ENCODE measurements at places on chromosomes 11 and 22.

DNA sequence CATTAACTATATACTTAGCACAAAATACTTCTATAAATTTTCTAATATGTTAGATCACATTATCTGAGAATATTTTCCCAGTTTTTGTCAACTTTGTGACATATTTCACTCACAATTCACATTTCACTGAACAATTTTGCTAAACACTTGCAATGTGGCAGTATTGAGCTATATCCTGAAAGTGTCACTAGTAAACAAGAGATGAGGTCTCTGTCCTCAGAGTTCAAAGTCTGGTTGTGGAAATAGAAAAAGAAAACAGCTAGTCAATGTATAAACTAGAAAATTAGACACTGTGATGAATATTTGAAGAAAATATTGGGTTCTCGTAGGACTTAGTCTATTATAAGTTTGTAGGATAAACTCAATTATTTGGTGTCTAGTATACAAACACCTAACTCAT is 87.4 kb upstream of the CHORDC1 start:
- DNase-seq: no peak

DNA sequence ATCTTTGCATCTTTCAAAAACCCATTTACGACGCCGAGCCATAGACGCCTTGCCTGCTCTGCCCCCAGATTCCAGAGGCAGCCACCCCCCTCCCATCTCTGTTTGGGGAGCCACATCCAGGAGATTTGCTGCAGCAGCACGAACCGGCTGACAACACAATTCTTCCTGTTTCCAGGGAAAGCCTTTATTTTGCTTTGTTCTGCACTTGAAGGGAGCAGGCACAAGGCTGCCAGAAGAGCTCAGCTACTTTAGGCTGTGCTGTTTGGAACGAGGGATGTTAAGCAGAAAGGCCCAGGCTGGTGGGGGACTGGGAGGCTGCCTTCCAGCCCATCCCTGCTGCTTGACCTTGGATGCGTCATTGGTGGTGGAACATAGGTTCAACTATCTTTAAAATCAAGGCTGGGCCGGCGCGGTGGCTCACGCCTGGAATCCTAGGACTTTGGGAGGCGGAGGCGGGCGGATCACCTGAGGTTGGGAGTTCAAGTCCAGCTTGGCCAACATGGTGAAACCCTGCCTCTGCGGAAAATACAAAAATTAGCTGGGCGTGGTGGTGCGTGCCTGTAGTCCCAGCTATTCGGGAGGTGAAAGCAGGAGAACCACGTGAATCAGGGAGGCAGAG is 243.9 kb downstream of the MIAT start:
- DNase-seq: no peak

- DNase-seq: peak; percentile 80
These were observed 906.3 kb downstream of the DLG2 start for GRCh38 chr11:84720706-84721402.

DNA sequence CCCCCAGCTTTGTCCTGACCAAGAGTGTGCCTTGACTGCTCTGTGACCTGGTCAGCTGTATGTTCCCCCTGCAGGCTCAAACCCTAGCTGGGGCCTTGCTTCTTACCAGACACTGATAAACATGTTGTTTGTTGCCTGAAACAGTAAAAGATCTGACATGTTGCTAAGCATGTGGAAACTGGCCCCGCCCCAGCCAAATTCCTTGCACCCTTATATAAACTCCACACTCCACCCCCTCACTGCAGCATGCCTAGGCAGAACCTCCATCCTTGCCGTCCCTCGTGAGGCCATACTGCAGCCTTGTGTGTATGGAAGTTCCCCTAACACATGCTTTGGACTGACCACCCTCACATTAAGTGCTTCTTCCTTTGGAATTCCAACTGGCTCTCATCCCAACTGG is 27.3 kb downstream of the LRRC74B start:
- peak; percentile 7 for DNase-seq

- DNase-seq: no peak
These were observed 150.2 kb downstream of the TEAD1 start for GRCh38 chr11:12824281-12825041.

DNA sequence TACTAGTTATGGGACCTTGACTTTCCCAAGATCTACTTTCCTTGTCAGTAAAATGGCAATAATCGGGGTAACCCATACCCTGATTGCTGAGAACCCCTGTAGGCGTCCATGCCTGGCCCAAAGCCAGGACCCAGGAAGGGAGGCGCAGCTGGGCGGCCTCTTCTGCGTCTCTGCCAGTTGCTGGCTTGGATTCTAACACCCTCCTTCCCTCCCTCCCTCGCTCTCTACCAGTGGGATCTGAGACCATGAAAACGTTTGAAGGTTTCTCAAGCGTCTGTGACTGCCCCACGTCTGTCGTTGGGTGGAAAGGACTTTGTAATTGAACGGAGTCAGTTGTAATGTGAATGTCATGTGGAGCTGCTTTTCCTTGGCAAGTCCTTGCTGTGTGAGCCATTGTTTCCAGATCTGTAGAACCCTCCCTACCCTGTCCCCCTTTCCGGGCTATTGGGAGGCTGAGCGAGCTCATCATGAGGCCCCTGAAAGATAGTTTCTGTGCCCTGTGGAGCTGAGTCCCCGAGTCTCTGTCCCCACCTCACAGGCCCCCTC is 47.8 kb downstream of the PARVB start:
- no peak for DNase-seq

DNA sequence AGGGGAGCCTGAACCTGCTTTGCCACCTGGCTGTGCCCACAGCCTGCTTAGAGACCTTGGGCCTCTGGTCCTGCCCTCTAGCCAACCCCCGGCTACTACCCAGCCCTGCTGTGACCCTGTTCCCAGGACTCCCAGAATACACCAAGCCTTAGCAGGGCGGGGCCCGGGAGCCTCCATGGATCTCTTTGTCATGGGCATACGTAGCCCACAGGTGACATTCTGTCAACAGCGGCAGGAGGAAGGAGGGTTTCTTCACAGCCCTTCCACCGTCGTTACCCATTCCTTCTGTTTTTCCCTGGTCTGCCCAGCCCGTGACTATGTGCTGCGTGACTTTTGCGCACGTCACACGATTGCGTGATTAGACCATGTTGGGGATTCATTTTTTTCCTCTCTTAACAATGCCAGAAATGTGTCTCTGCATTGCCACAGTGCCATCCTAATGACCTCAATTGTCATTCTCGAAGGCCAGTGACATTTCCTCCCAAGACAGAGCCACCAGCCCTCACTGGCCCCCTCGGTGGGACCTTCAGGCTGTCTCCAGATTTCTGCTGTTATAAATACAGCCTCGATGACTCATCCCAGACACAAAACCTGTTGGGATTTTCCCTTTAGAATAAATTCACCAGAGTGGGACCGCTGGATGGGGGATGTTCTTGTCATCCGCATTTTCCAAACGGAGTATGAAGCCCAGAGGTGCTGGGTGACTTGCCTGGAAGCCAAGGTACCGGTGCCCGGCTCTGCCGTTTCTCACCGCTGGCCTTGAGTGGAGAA is 9.0 kb downstream of the SYT12 start:
- DNase-seq: no peak

DNA sequence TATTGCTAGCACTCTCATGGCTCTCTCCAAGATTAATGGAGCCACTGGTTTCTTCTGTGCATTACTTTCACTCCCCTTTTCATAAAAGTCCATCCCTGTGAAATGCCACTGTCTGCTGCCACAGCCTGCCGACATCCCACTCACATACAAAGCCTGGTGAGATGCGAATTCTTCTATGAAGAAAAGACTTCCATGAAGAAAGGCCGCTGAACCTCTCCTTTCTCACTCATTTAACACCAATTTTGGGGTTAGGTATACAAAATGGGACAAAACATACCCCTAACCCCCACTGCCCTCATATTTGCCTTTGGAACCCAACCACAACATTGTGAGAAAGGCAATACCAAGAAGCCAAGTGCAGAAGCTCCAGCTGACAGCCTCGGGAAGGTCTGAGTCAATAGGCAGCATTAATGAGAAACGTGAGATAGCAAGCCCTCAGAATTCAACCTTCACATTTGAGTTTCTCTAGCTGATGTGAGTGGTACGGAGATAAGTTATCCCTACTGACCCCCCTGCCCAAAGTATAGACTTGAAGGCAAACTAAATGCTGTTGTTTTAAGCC is 156.4 kb downstream of the ATG16L2 start:
- no peak for DNase-seq

- peak; percentile 80 for DNase-seq
These were observed at the start of gene CPT1B for GRCh38 chr22:50577987-50578775. CPT1B (minus strand) TSS chr22:50578427; CDS start chr22:50577915, 512 bp downstream.

DNA sequence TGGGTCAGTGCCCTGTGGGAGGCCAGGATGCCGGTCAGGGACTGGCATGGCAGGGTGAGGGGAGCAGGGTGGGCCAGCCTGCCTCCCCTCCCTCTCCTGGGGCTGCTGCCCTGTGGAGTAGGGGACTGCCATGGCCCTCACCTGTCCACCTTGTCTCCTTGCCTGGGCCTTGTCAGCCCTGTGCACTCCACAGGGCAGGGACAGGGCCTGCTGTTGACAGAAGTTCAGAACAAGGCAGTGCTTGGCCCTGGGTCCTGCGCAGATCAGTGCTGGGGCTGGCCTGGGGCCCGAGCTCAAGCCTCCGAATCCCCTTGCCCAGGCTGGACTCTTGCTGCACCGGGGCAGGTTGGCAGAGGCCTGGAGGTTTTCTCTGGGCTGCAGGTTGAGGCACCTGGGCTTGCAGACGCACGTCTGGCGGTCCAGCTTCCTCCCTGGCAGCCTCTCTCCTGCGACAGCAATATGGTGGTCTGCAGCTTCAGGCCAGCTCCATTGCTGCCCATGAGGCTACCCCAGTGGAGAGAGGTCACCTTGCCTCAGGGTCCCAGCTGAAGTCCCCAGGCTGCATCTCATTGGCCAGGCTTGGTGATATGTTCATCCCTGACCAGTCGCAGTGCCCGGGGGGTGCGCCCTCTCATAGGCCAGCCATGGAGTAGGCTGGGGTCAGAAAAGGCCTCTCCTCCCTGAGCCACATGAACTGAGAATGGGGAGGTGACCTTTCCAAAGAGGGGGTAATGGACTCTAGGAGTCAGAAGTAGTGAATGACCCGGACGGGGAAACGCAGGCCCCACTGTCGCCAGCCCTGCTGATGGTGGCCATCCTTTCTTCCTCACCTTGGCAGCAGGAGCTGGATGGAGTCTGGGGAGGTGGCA is 21.5 kb upstream of the CHKA start:
- DNase-seq: no peak

DNA sequence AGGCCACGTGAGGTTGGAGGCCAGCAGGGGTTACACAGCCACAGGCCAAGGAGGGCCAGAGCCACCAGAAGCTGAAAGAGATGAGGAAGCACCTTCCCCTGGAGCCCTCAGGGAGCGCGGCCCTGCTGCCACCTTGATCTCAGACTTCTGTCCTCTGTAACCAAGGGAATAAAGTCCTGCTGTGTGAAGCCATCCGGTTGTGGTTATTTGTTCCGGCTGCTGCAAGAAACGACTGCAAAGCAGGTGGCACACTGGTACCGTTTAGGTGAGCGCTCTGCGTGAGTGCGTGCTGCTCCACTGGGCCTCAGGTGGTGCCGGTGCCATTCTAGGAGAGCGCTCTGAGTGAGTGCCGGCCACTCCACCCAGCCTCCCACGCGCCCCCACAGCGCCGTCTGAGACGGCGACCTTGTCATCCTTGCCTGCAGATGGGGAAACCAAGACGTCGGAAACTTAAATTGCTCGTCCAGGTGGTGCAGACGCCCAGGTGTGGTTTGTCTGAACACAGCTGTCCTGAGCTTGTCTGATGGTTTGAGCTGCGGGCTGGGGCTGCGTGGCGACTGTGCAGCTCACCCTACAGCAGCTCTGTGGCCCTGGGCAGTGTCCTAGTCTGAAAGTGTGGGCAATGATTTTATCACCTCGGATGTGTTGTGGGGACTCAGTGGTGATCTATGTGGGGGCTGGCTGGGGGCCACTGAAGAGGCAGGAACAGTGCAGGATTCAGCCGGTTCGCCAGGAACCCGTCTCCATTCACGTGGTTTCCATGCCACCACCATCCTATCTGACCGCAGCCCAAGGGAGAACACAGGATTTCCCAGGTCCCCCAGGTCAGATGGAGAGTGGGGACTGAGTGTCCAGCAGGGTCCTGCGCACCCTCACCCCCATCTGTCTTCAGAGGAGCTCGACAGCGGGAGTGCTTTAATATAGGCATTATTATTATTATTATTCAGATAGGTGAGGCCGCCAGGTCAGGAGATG is 4.6 kb upstream of the MRGPRG start:
- DNase-seq: peak; percentile 78

DNA sequence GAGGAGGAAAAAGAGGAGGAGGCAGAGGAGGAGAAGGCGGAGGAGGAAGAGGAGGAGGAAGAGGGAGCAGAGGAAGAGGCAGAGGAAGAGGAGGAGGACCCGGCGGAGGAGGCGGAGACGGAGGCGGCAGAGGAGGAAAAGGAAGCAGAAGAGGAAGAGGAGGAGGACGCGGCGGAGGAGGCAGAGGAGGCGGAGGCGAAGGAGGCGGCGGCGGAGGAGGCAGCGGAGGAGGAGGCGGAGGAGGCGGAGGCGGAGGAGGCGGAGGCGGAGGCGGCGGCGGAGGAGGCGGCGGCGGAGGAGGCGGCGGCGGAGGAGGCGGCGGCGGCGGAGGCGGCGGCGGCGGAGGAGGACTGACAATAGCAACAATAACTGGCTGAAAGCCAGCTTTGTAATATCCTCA is 616.6 kb downstream of the TBC1D22A start:
- no peak for DNase-seq

- no peak for DNase-seq
These were observed 1.9 kb downstream of the TST start for GRCh38 chr22:37017356-37017755.

DNA sequence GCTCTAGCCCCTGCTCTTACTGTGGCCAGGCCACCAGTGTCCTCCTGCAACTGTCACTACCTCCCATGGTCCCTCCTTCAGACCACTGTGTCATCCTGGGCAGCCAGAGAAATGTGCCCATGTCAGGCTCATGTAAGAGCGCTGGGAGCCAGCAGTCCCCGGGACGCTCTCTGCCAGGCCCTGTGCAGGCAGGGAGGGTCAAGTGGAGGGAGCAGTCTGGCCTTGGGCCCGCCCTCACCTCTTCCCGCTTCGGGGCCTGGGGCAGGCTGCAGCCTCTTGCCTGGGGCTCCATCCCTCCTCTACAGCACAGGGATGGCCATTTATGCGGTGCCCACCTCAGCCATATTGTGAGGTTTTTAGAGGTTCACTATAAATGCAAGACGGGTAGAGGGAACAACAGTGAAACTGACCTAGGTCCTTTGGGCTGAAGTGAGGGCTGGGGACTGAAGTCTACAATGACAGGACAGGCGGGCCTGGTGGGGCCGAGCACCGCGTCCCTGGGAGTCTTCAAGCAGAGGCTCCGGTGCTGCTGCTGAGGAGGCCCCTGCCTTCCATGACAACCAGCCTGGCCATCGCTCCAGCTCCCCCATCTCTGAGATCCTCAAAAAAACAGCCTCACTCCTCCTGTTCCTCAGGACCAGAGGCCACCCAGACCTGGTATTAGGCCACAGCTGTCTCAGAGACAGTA is 54.9 kb upstream of the TTLL12 start:
- DNase-seq: no peak

DNA sequence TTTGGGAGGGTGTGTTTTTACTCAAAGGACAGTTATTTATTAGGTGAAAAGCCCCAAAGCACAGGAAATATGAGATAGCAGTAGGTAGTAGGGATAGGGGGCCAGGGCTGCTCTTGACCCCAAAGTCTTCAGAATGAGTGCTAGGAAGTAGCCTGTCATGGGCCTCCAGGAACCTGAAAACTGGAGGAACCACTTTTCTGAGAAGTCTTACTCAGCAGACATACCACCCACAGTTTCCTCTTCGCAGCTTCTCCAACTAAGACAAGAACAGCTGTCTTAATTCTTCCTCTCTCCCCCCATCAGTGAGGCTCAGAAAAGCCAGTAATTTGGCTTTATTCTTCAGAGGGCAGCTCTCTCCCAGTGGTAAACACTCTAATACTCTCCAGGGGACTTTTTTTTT is 84.0 kb upstream of the CTSC start:
- DNase-seq: no peak
